ENCODE measurements at places on chromosomes 5 and 9.

DNA sequence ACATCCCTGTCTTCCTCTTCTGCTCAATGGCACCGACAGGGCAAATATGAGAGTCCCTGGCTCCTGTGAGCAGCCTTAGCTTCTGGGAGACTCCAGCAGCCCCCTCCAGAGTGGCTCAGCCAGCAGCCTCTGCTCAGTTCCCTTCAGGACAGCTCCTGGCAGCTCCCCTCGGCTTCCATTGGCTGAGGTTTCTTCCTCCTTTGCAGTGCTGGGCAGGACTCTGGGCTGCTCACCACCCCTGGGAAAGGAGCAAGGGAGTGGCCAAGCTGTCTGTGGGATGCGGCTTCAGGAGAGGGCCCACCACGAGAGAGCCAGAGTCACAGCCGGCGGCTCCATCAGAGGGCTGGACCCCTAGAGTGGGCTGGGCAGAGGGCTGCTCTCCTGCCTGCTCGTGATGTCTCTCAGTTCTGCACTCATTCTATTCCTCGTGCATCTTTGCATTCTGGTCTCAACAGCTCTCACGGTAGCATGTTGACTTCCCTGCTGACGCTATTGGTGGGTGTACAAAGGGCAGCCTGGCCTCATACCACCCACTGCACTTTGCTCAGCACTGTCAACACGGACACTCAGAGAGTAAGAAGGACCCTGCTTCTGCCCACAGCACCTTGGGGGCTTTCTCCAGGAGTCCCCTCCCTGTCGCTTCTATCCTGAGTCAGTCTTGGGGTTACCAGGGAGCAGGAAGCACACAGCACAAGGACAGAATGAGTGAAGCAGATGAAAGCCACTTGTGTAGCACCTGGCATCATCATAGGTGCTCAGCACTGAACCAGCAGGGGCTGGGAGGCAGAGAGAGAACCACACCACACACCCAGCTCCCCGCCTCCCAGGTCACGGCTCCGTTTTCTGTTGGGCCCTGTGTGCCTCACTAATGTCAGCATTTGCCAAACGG, 80.9 kb upstream of the ALDH1B1 start:
- no peak for DNase-seq

DNA sequence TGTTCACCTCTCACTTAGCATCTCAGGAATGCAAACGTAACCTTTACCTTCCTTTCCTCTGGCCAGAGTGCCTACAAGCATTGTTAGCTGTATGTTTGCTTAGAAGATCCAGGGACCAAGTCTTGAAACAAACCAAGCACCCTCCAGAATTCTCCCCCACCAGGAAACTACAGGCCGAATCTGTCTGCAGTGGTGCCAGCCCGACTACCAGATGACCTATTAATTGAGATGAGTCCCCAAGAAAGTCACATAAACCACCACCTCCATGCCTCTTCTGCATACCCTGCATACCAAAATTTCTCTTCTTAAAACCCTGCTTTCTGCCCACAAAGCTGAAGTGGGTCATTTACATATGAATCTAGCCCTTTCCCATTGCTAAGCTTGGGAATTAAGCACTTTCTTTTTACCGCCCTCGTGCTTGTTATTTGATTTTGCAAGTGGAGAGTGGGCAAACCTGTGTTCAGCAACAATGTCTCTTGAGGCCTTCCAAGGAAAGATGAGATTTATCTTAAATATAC, 1239.1 kb downstream of the CDH12 start:
- DNase-seq = no peak

GRCh38 chr5:110865400-110866094, 126.7 kb downstream of the SLC25A46 start:
- peak; percentile 36 for DNase-seq

DNA sequence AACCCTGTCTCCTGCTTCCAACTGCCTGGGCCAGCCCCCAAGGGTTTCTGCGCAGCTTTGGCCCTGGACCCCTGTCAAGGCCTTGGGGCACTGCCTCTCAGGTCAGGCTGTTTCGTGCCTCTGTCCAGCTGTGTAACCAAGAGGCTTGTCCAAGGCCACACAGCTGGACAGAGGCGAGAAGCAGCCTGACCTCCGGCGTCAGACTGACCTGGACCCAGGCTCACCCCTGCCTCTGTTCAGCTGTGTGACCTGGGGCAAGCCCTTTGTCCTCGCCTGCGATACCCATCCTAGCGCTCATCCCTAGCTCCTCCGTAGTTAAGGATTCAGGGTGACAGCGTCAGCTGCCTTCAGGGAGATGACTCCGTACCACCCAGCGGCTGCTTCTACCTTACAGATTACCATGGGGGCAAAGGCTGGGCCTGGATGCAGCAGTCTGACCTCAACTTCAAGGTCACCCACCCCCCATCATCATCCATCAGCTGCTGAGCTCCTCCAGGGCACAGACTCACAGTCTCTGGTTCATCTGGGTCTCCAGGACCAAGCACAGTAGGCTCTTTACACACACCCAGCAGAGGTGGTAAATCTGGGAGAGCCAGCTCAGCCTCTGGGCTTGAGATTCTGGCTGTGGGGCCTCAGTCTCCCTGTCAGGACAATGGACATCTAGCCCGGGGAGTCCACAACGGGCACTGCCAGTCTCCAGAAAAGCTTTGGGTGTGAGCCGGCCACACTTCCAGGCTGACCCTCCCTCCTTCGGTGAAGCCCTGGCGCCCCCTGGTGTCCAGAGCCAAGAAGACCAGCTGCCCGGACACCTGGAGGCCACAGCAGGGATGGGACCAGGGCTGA, 7.9 kb downstream of the AK1 start:
- peak; percentile 95 for DNase-seq

DNA sequence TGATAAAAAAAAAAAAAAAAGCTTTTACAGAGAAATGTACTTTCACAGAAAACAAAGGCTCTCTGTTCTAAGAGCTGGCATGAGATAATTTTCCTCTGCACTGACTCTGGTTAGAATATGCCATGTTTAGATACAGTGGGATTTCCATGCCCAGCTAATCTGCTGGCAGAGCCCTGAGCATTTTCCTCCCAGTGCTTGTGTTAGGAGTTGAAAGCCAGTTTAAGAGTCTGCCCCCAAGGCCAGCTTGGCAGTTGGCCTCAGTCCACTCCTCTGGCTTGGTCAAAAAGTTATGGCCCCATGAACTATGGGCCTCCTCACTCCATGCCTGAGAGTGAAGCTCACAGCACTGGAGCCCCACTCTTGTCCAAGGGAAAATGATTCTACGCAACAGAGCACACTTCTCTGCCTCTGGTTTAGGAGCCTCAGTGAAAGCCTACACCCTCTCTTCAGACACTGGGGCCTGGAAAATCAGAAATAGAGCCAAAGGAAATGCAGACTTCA, 21.9 kb downstream of the MOCS2 start:
- DNase-seq = no peak

- DNase-seq = no peak
Observed at GRCh38 chr5:68330574-68330973, 115.0 kb downstream of the PIK3R1 start.

DNA sequence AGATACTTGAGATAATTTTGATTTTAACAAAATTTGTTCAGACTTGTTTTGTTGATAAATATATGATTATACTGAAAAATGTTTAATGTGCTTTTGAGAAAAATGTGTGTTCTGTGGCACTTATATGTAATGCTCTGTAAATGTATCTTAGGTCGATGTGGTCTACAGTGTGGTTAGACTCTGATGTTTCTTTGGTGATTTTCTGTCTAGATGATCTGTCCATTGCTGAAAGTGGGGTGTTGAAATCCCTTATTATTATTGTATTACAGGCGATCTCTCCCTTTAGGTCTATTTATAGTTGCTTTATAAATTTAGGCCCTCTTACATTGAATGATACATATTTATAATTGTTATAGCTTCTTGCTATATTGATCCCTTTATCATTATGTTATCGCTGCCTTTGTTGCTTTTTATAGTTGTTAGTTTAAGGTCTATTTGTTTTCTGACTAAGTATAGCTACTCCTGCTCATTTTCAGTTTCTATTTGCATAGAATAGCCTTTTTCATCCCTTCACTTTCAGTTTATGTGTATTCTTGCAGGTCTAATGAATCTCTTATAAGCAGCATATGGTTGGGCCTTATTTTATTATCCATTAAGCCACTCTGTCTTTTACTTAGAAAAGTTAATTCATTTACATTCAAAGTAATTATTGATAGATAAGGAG, 124.3 kb downstream of the MRPS30 start:
- peak; percentile 24 for DNase-seq

DNA sequence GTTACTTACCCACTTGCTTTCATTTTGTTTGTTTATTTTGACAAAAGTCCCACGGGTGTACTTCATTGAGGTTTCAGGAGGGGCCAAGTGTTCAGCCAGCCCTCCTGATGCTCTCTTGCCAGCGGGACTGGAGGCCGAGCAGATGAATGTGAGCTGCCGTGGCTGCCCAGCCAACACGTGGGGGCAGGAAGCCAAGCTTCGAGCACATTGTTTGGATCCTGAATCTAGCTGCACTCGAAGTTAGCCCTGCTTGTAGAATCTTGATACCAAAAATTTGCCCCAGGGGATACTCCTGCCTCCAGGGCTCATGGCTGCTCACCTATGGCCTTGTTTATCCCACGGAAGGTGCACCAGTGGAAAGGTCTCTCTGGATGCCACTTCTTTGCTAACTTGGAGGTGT, 49.3 kb downstream of the RASGEF1C start:
- DNase-seq = no peak

DNA sequence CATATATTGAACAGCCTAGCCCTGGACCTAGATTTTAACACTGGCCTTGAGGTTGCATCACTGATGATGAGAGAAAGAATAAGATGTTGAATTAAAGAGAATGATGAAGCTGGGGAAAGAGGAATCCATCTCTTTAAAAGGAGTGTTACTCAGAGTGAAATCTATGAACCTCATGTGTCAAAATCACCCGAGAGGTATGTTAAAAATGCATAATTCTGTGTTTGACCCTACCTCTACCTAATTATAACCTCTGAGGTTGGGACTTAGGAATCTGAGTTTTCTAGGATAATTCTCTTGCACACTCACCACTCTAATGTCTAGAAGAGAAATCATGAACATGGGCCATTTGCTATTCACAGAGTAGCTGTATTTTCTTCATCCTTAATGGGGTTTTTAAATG, 479.4 kb downstream of the ENC1 start:
- no peak for DNase-seq

GRCh38 chr9:125747053-125747764, at the start of gene PBX3:
Gene PBX3 (plus strand): TSS chr9:125747373.
- peak; percentile 88 for DNase-seq

DNA sequence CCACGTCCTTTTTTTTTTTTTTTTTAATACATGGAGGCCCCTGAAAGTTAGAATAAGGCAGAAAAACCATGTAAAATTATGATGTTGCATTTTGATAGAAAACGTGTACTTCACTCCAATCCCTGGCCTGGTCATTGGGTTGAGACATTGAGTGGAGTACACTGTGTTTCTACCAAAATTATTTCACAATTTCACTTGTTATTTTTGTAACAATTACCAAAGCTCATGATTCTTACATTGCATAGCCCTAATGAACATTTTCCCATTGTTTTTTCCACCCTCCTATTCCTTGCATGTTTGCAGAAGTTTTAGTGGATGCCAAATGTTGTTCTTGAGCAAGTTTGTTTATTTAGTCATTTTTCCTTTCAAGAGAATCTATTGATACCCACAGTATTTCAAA, 21.9 kb downstream of the MAMDC2 start:
- DNase-seq = no peak

DNA sequence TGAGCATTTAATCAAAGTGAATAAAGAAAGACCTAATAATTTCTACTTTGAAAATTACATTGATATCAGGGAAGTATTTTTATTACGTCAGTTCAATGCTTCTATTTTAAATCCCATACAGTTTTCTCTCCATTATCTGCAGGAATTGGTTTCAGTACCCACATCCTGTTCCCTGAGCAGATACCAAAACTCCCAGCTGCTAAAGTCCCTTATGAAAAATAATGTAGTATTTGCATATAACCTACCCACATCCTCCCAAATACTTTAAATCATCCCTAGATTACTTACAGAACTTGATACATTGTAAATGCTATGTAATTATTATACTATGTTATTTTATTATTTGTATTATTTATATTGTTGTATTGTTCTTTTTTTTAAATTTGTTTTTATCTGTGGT, 125.4 kb upstream of the MINAR2 start:
- DNase-seq = no peak

- no peak for DNase-seq
Observed at GRCh38 chr5:79258801-79259200, 22.9 kb downstream of the JMY start.

- no peak for DNase-seq
Observed at GRCh38 chr5:1876660-1877064, 6.1 kb downstream of the IRX4 start.

- DNase-seq = no peak
Observed at GRCh38 chr9:127746959-127747569, 12.0 kb upstream of the TOR2A start.

- no peak for DNase-seq
Observed at GRCh38 chr5:145554399-145554798, 280.7 kb downstream of the PRELID2 start.

DNA sequence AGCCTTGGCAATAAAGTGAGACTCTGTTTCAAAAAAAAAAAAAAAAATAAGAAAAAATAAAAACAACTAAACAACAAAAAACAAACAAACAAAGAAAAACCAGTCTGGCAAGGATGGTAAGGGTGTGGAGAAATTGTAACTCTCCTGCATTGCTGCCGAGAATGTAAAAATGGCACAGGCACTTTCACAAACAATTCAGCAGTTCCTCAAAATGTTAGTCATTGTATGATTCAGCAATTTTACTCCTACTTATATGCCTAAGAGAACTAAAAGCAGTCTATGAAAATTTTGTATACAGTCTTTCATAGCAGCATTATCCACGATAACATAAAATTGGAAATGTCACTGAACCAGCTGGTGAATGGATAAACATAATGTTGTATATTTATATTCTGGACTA, 280.4 kb downstream of the CDH9 start:
- no peak for DNase-seq

GRCh38 chr9:5651246-5651645, 22.3 kb downstream of the RIC1 start:
- DNase-seq = no peak

GRCh38 chr5:73135429-73136054, 15.2 kb downstream of the TMEM171 start:
- DNase-seq = no peak

DNA sequence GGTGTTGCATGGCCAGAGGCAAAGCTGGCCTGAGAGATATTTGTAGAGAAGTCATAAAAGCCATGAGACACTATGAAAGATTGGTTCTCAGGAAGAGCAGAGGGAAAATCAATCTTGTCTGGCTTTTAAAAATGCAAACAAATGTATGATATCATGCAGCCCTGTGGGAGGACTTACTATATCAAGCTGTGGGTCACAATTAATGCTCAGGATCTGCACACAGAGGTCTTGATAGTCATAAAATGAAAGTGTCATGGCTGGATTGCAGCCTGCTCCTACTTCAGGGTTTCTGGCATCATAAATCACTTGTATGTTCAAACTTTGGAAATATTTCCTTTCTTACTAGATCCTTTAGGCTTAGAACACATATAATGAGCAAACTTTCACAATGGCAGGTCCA, 151.5 kb downstream of the SEMA6A start:
- no peak for DNase-seq

- no peak for DNase-seq
Observed at GRCh38 chr9:3271581-3271980, 254.2 kb downstream of the RFX3 start.

GRCh38 chr5:168147568-168148360, 143.7 kb upstream of the WWC1 start:
- DNase-seq = no peak

- DNase-seq = no peak
Observed at GRCh38 chr9:114695948-114696347, 14.0 kb upstream of the TEX48 start.

Measured in GM20000 (cell line).